Stimulated activated CD8-positive, alpha-beta memory T cell treated with anti-CD3 and anti-CD28 coated beads, Interleukin-4, amount 100 ng/mL, for 1 hour (primary cell): ENCODE measurements at places on chromosomes 11 and 22.

GRCh38 chr22:27603111-27603799 lies 198.3 kb downstream of the MN1 start:
- DNase-seq, result no peak

GRCh38 chr22:42562279-42562678 lies 8.5 kb downstream of the SERHL2 start:
- no peak for DNase-seq

DNA sequence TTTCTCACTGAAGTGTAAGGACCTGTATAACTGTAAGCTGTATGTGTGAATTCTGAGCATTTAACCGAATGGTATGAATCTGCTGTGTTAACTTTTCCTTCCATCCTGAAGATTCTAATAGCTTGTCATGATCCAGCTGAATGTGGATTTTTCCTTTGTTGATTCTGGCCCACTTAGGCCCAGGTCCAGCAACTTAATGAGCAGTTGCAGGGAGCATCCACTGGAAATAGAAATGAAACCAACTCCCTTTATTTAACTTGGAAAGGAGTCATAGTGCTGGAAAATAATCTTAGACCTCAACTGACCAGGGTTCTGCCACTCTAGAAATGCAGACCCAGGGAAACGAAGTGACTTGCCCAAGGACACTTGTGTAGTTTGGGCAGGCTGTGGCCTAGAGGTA lies 142.3 kb upstream of the MTNR1B start:
- DNase-seq, result no peak

DNA sequence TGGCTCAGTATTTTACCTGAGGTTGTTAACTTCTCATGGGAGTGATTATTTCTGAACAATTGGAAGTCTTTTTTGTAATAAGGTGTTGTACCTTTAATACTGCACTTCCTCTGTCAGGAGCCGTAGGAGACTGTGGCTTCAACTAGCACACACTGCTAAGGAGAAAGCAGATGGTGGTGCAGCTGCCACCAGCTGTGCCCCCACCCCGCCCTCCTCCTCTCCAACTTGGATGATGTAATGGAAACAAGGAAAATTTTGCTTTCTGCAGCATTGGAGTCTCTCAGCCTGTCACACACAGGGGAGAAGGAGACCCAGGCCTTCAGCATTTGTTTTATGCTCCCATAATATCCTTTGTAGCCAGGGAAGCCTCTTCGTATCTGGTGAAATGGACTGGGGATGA lies 91.2 kb downstream of the TEAD1 start:
- DNase-seq, result no peak

GRCh38 chr11:40037005-40037404 lies 1422.4 kb downstream of the LRRC4C start:
- no peak for DNase-seq
